Osteoblast (primary cell): ENCODE measurements at places on chromosomes 16 and 17. TPM values are rescaled to one million over a fixed set of nuclear protein-coding genes. Genes with fewer than 3 reads are reported as not detected.
A peak's percentile ranks its signal among the peaks of the same experiment; 100 is the strongest.

DNA sequence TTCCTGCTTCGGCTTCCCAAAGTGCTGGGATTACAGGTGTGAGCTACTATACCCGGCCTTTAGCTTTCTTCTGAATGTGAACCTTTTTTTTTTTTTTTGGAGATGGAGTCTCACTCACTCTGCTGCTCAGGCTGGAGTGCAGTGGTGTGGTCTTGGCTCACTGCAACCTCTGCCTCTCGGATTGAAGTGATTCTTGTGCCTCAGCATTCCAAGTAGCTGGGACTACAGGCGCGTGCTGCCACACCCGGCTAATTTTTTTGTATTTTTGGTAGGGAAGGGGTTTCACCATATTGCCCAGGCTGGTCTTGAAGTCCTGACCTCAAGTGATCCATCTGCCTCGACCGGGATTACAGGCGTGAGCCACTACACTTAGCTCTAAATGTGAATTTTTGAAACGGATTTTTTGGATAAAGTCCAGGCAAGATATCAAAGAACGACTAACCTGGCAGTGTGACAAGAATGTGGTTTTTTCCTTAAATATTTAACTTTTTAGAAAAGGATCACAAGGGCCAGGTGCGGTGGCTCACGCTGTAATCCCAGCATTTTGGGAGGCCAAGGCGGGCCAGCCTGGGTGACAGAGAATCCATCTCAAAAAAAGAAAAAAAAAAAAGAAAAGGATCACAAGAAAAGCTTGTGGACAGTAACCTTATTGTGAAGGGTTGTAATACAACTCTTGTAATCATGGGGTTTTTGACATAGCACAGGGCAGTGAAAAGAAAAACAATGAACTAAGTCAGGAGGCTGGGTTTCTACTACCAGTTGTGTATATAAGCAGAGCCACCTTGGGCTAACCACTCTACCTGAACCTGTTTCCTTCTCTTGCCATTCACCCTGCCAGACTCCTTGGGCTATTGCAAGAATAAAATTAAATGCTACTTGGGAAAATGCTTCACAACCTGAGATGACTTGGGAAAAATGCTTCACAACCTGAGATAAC is 6.2 kb downstream of the BRCA1 start:
- H3K4me1 ChIP-seq: no peaks in the 10 kb centered on the region
- H3K27ac ChIP-seq: no peak overlapping the region
- DNase-seq: no peak

GRCh38 chr16:51382211-51382610 is 231.1 kb upstream of the SALL1 start:
- H3K27ac ChIP-seq: no peak overlapping the region
- H3K36me3 ChIP-seq: no peaks in the 10 kb centered on the region
- no peak for DNase-seq
- H3K4me3 ChIP-seq: no peak overlapping the region
- no peaks in the 10 kb centered on the region for H3K27me3 ChIP-seq

DNA sequence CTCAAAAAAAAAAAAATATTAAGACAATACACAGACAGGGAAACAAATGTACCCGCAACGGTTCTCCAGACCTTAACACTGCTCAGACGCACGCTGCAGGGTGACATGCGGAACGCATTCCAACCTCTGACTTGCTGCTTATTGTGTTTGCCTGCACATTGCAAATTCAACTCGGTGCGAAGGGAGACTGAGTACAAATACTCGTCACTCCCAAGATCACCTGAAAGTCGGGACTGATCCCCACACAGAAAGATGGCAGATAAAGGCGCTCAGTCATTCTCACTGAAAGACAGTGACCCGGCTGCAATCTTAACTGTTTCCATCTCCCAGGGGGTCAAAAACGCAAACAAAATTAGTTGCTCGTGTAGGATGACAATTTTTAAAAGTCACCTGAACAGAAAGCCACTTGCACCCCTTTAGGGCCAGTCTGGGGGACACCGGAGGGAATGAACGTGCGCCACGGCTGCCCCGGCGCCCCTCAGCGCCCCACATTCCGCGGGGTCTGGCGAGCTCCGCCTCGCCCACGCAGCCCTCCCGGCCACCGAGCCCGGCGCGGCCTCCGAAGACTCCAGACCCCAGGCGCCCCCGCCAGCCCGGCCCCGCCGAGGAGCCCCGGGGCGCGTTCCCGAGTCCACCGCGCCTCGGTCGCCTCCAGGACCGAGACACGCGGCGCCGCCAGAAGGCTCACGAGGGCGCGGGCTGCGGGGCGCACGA is 589 bp downstream of the CLCN7 start:
- H3K27ac ChIP-seq: peak overlapping the region; percentile 75
- H3K27me3 ChIP-seq: no peaks in the 10 kb centered on the region
- peak; percentile 92 for DNase-seq
- no peaks in the 10 kb centered on the region for H3K36me3 ChIP-seq
- H3K4me3 ChIP-seq: peak overlapping the region; percentile 82
- peaks cover 28% of the 10 kb centered on the region for H3K4me1 ChIP-seq

DNA sequence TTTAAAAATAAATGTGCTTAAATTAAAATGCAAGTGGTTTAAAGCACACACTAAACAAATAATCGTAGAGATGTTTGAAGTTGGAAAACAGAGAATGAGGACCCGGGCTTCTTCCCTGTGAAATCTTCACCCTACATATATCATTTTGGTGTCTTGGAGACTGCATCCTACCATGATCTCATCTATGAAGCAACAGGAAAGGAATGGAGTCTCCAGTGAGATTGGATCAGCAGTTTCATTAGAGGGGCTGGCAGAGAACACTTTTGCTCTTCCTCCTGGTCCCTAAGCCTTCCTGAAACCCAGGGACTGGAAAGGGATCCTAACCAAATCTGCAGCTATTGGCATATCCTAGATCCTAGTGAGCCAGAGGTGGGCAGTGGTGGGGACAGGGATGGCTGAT is 85.0 kb downstream of the GRIN2A start:
- DNase-seq: no peak
- no peaks in the 10 kb centered on the region for H3K27me3 ChIP-seq
- no peak overlapping the region for H3K4me3 ChIP-seq
- H3K27ac ChIP-seq: no peak overlapping the region

- peaks cover 5% of the 10 kb centered on the region for H3K4me1 ChIP-seq
- no peak overlapping the region for H3K27ac ChIP-seq
- no peak overlapping the region for H3K4me3 ChIP-seq
- DNase-seq: peak; percentile 68
- peaks cover 53% of the 10 kb centered on the region for H3K27me3 ChIP-seq
These were observed 1.1 kb downstream of the MAPT start for GRCh38 chr17:45895304-45895968.

- no peaks in the 10 kb centered on the region for H3K36me3 ChIP-seq
- H3K27ac ChIP-seq: no peak overlapping the region
- DNase-seq: no peak
- no peaks in the 10 kb centered on the region for H3K27me3 ChIP-seq
- no peak overlapping the region for H3K4me3 ChIP-seq
These were observed 68.6 kb downstream of the CCT6B start for GRCh38 chr17:34892461-34893249.

- H3K27me3 ChIP-seq: peaks cover 22% of the 10 kb centered on the region
- no peak overlapping the region for H3K4me3 ChIP-seq
- no peaks in the 10 kb centered on the region for H3K36me3 ChIP-seq
These were observed 49.2 kb upstream of the STH start for GRCh38 chr17:45949755-45950320.

ZG16 gene
- not detected in 2 replicates for total RNA-seq

KRTAP4-3 gene
- total RNA-seq: not detected in 2 replicates

ESRP2 gene
- under 0.01 TPM in 1 of 2 replicates, not detected in the other for total RNA-seq

FOXO3B gene
- 8.7 and 8.8 TPM in 2 replicates for total RNA-seq
